ENCODE measurements at places on chromosomes 11 and 22.

DNA sequence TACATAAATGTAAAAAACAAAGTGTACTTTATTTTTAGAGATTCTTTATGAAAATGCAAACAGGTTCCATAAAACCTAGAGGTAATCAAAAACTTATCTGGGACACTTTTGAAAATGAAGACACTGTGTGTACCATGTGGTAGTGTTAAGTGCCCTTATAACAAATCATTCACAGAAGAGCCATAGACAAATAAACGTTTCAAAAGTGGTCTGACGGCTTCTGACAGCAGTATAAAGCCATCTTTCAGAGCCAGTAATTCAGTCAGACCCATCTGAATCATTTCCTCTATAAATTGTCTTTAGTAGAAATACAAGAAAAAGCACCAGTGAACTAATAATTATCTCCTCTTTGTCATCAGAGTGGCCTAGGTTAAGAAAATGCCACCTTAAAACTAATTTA is 100.0 kb downstream of the PAX6 start:
- DNase-seq = no peak

GRCh38 chr11:64466115-64466718 is 107.3 kb downstream of the RPS6KA4 start:
- no peak for DNase-seq

GRCh38 chr11:46729110-46730027 is 10.4 kb downstream of the F2 start:
- DNase-seq = no peak

DNA sequence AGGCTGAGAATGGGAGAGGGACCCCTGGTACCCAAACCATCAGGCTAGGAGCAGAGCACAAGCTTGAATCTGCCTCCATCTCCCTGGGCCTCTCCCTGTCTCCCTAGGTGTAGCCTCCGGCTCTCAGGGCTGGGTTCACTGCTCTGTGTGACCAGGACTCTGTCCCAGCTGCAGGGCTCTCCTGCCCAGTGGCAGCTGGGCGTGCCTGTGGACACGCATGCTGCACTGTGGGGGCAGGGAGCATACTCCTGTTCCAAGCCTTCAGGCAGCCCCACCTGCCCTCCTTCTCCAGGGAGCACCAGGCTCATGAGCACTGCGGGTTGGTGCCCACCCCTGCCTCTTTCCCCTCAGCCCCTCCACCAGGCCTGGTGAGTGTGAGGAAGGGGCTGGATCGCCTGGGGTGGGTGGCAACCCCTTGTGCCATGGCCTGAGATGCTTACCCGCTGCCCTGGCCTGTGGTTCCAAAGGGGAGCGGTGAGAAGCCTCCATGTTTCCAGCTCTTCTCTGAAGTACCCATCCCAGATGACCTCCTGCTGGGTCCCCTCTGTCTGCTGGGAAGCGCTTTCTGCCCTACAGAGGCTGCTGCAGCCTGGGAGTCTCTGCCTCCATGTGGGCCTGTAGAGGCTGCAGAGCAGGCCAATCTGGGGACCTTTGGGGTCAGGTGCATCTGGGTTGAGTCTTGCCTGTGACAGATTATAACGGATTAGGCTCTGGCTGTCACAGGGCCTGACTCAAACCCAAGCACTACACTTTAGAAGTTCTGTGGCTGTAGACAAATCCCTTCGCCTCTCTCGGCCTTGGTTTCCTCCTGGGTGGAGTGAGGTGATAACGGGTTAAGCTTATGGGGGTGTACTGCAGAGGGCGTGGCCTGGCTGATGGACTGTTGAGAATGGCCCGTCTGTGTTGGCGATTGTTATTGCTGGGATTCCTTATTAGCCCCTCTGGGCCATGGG is 43.7 kb downstream of the WNT11 start:
- DNase-seq = no peak

GRCh38 chr11:70540196-70540595 is 141.9 kb downstream of the CTTN start:
- DNase-seq = no peak

DNA sequence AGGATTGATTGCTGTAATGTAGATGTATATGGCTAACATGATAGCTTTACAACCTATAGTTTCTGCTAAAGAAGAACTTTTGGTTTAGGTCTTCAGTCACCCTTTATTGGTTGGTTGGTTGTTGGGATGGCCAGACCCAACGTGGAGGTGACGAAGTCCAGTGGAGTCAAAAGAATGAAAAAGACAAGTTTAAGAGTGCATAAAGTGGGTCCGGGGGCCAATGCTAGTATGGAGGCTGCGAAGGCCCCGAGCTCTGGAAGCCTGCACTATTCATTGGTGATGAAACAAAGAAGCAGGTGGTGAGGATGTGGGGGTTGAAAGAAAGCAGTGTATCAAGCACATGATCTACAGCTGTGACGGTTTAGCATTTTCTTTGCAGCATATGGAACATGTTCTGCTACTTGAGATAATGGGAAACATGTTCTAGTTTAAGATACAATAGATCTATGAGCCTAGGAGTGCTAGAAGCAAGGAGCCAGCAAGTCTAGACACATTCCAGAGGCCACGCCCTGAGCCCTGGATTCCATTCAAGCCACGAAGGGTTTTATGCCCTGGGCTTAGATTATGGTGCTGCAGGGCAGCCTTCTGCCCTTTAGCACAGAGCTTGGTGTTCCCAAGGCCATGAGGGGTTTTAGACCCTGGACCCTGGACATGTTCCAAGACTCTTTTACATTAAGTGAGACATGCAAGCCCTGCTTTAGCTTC is 6.3 kb downstream of the TCP11L1 start:
- DNase-seq = no peak

GRCh38 chr11:108122166-108122628 is 830 bp downstream of the ACAT1 start:
- DNase-seq = no peak

GRCh38 chr22:42399315-42400271 is 32.6 kb downstream of the NFAM1 start:
- no peak for DNase-seq

GRCh38 chr22:36395055-36395849 is 7.5 kb upstream of the MYH9 start:
- no peak for DNase-seq

- DNase-seq = no peak
Measured at GRCh38 chr11:1943977-1944376, 3.2 kb upstream of the MRPL23 start.

- DNase-seq = no peak
Measured at GRCh38 chr11:111309215-111309915, 11.0 kb downstream of the POU2AF3 start.

DNA sequence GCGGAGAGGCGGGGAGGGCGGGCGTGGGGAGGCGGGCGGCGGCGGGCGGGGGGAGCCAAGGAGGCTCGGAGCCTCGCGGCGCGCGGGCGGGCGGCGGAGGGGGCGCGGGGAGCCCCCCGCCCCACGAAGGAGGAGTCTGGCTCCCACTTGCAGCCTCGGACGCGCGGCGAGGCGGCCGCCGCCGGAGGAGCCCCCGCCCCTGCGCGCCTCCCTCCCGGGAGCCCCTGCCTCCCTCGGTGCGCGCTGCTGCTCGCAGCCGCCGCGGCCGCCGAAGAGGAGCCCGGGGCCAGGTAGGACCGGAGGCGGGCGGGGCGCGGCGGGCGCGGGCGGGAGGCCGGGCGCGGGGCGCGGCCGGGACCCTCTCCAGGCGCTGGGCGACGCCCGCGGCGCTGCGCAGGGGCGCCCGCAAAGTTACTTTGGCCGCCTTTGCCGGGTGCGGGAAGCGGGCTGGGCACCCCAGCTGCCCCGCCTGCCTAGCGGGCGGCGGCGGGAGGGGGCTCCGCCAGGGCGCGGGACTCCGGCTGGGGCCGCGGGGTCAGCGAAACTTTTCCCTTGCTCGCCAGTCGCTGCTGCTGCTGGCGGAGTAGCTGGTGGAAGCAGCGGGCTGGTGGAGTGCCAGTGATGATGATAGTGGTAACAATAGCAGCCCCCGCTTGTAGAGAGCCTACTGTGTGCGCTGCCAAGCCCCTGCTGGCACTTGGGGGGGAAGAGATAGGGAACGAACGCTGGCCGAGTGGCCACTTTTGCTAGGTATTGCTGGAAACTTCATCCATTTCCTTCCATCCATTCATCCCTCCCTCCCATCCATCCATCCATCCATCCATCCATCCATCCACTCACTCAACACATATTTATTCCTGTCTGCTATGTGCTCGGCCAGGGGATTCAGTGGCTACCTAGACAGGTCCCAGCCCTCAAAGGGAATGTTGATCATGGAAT is at the start of gene MPPED1:
Gene MPPED1, plus strand, starts transcription at position 146 of the 939 bp plus-strand sequence. CDS start 12,972 bp downstream, outside the sequence.
- DNase-seq = no peak

- DNase-seq = no peak
Measured at GRCh38 chr22:47533961-47534803, 771.7 kb downstream of the TBC1D22A start.

DNA sequence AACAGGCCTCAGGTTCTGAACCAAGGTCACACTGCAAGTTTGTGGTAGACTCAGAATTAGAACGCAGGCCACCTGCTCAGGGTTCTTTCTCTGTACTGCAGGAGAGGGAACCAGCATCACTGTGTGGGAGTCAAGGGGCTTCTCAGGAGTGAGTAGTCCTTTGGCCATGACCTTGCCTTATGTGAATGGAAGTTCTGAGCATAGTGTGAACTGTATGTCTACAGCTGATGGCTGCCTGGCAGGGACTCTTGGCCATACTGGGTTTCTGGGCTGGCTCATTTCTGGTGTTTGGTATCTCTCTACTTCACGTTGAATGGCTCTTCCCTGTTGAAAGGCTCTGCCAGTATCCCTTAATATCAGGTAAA is 40.1 kb upstream of the TUB start:
- DNase-seq = no peak

DNA sequence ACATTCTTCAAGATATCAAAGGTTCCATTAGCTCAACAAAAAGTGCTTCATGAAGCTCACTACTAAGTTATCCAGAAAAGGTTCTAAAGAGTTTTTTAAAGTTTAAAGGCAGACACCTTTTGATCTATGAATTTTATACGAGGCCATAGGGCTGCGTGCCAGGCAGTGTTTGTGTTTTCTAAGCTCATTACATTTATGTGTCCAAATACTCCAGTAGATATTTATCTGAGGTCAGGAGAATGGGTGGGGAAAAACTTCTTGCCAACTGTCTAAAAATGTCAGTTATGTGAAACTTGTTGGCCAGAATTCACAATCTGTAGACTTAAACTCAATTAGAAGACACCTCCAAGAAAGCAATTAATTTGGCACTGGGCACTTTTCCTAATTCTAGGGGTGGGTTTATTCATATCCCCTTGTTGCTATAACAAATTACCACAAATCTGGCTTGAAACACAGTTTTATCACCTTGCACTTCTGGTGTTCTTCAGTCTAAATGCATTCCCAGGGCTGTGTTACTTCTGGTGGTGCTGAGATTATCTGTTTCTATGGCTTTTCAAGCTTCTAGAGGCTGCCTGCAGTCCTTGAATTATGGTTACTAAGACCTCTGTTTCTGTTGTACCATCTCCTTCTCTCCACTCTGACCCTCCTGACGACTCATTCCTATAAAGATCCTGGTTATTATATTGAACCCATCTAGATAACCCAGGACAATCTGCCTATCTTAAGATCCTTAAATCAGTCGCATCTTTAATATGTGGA is 1030.4 kb upstream of the CNTN5 start:
- DNase-seq = no peak

DNA sequence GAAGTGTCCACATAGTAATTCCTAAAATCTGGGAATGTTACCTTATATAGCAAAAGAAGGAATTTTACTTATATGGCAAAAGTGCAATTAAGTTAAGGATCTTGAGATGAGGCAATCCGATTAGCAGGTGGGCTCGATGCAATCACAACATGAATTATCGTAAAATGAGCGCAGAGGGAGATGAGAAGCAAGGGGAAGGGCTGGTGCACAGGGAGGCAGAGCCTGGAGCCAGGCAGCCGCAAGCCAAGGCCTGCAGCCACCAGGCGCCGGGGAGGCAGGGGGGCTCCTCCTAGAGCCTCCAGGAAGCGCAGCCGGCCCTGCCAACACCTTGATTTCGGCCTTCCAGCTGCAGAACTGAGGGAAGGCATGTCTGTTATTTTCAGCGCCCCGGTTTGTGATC is 85.7 kb downstream of the CELSR1 start:
- DNase-seq = no peak

- DNase-seq = no peak
Measured at GRCh38 chr11:45379162-45379863, 93.2 kb upstream of the SYT13 start.

DNA sequence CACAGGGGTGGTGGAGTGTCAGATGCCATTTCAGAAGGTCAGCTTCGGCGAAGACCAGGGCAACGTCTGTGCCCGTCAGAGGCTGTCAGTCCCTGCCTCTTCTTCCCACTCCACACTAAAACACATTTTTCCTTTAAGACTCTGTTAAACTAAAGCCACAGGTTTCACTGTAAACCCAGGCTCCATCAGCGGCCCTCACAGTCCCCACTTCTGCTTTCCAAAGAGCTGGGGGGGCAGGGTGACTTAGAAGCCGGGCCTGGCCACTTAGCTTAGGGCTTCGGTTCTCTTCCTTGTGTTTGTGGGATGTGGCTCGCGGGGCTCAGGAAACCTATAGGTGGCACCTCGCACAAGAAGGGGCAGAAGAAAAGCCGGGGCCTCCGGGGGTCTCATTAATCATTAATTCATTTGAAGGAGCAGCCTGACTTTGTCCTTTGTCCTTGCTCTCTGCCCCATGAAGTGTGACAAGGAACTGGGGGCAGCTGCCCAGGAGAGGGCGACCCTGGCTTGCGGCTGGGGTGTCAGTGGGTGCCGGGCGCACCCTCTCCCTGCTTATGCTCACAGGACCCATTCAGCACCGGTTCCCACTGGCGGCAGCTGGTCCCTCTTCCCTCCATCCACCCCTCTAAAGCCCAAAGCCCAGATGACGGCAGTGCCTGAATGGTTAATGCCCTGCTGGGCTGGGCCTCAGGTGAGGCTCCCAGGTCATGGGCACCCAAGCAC is 4.1 kb downstream of the SLC25A45 start:
- DNase-seq = no peak

DNA sequence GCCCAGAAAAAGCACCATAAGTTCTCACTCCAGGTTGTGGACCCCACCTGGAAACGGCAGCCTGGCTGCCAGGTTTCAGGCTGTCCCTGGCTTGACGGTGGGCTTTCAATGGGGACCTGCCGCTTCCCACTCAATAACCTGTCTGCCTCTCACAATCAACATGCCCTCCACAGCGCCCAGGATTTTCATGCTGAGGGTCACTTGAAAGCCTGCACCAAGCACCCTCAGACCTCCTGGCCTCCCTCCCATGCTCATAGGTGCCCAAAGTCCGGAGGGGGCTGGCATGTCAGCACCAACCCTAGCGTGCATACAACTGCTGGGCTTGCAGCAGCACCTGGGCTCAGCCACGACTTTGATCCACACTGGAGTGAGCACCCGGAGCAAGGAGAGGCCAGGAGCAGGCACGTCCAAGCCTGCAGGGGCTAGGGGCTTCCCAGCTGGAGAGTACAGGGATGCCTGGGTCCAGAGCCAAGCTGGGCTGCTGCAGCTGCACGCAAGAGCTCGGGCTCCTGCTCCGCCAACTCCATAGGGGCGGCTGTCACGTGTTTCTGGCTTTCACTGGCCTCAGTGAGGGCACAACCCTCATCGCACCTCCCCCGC is 1214.3 kb upstream of the RAG2 start:
- no peak for DNase-seq

Measured in naive thymus-derived CD4-positive, alpha-beta T cell (primary cell).